HEK293T (cell line): ENCODE measurements at places on chromosomes 1 and 21.

DNA sequence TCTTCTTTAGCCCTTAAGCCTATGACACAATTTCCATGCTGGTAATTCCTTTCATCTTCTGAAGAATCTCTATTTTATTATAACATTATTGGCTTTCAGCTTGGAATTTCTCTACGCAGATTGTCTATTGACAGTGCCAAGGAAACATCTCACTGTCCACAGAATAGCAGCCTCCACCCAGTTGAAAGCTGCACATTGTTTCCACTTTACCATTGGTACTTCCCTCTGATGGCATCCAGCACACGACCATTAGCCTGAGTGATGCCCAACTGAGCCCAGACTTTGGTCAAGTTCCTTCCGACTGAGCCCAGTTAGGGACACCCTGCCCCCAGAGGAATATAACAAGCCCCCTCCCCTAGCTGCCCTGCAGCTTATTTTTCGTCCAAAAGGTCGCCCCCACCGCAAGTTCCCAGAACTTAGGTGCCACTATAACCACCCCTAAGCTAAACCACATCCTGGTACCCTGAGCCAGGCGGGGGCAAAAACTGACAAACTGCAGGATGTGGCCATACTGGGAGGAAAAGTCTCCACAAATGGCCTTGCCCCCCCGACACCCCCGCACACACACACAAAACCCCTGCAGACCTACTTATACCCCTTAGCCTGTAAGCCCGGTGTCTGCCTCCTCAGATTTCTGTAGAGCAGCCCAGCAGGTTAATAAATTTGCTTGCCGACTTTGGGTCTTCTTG is 13.2 kb downstream of the GBP5 start:
- no peak for DNase-seq

GRCh38 chr1:8871539-8871935 is 6.9 kb downstream of the ENO1 start:
- DNase-seq, result no peak

GRCh38 chr1:165235777-165236291 is 120.7 kb downstream of the LMX1A start:
- DNase-seq, result peak; percentile 66

- no peak for DNase-seq
These were observed 427.2 kb downstream of the KCNT2 start for GRCh38 chr1:196180847-196181593.

- peak; percentile 41 for DNase-seq
These were observed 15.1 kb downstream of the BLACAT1 start for GRCh38 chr1:205440476-205441317.

- DNase-seq, result no peak
These were observed 92.0 kb downstream of the ETS2 start for GRCh38 chr21:38897532-38898421.

- DNase-seq, result peak; percentile 45
These were observed 117.9 kb downstream of the PLPP3 start for GRCh38 chr1:56461158-56462127.

GRCh38 chr1:31596737-31597097 is 20.4 kb downstream of the TINAGL1 start:
- no peak for DNase-seq

- no peak for DNase-seq
These were observed 13.0 kb upstream of the ARHGEF16 start for GRCh38 chr1:3441410-3441847.

DNA sequence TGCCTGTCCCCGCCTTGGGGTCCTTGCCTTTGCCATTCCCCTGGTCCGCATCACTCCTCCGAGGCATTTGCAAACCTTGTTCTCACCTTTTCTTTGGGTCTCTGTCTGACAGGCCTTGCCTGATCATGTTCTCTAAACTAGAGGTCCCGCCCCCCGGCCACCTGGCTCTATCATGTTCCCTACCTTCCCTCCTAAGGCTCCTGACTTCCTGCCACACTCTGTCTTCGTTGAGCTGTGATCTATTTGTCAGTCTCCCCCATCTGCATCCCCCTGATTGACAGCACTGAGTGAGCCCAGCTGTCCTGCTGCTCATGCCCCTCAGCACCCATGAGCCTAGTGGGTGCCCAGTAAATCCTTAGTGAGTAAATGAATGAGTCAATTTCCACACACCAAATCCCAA is 22.8 kb downstream of the ERG start:
- no peak for DNase-seq

- DNase-seq, result peak; percentile 35
These were observed 3.6 kb upstream of the KIAA2013 start for GRCh38 chr1:11929849-11930248.

GRCh38 chr1:172609528-172609927 is 49.4 kb upstream of the FASLG start:
- no peak for DNase-seq

GRCh38 chr1:91744953-91745639 is 140.9 kb downstream of the TGFBR3 start:
- no peak for DNase-seq

DNA sequence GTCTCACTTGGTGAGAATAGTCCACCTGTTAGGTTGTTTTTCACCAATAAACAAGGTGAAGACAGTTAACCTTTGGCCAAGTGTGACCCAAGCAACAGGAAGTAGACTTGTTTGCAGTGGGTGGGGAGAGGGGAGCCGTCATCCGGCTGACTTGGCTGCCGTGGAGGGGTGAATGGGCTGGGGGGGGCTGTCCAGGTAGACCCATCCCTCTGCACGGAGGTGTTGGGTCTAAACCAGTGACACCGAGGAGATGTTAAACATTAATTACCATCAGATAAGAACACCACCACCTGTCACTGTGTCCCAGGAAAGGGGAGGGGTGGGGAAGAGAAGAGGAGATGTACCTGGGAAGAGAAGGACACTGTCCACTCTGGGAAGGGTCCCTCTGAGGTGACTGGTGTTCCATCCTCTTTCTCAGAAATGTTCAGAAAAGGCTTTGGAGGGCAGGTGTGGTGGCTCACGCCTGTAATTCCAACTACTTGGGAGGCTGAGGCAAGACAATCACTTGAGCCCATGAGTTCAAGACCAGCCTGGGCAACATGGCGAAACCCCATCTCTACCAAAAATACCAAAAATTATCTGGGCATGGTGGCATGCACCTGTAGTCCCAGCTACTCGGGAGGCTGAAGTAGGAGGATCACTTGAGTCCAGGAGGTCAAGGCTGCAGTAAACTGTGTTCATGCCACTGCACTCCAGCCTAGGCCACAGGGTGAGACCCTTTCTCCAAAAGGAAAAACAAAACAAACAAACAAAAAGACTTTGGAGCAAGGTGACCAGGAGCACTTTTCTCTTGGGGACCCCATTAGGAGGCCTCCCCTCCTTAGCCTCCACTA is 6.7 kb upstream of the MYOM3 start:
- DNase-seq, result no peak

GRCh38 chr1:237309595-237310118 is 267.7 kb downstream of the RYR2 start:
- DNase-seq, result no peak

DNA sequence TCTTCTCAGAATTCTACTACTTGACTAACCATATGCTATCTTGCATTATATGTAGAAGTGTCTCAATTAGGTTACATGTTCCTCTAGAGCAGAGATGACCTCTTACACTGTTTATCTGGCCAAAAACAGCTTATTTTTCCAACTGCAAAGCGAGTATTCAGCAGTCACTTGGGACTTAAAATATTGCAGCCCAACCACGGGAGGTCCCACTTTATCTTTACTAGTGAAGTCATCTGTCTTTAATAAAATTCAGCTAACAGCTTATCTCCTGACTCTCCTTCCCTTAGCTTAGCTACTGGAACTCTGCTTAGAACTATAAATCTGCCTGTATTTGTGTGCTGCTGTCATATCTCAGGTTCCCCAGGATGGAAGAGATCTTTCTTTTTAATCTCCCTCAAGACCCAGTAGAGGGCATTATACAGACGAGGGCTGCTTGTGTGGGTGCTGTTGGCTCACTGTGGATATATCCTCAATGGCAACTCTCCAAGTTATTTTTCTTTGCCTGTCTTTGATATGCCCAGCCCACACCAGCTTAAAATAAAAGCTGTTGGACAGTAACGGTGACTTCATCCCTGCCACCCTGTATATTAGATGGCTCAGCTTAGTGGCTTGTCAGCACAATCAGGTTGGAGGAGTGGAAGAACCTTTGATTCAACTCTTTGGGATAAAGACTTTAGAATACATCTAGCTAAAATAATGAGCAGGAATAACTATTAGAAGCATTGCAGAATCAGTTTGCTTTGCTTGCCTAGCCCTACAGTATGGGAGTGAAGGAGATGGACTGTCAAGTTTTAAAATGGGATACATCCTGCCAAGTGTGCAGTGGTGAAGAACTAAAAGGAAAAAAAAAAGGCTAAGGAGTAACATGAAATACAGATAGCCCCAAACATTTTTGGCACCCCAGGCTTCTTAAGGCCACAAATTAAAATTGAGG is 9.6 kb downstream of the ENSA start:
- peak; percentile 62 for DNase-seq

GRCh38 chr1:147627435-147628110 is 42.8 kb downstream of the ACP6 start:
- DNase-seq, result peak; percentile 84

GRCh38 chr1:185568155-185569123 is 165.8 kb upstream of the HMCN1 start:
- DNase-seq, result no peak
